ENCODE measurements at places on chromosomes 2 and 18. TPM values are rescaled to one million over a fixed set of nuclear protein-coding genes. Genes with fewer than 3 reads are reported as not detected.

AOX1 gene
- 86.3 TPM for total RNA-seq

BCL2 gene
- total RNA-seq = 2.7 TPM

TMEM247 gene
- not detected for total RNA-seq

SCYGR6 gene
- total RNA-seq = not detected

WDR12 gene
- total RNA-seq = 50.1 TPM

LAMA1 gene
- 67.1 TPM for total RNA-seq

TMEM200C gene
- 0.12 TPM for total RNA-seq

DCDC2C gene
- total RNA-seq = not detected

SLC30A3 gene
- total RNA-seq = 0.87 TPM

KHK gene
- total RNA-seq = 1.2 TPM

HOXD8 gene
- 4.4 TPM for total RNA-seq

PTPRN gene
- total RNA-seq = 58.1 TPM

C2orf15 gene
- total RNA-seq = not detected

CXCR4 gene
- 0.11 TPM for total RNA-seq

GALNT3 gene
- total RNA-seq = 0.87 TPM

LYPD1 gene
- 0.22 TPM for total RNA-seq

AGXT gene
- under 0.01 TPM for total RNA-seq

SKOR2 gene
- total RNA-seq = not detected

STK36 gene
- 24.9 TPM for total RNA-seq

HOXD13 gene
- 7.5 TPM for total RNA-seq

ORC4 gene
- total RNA-seq = 47.0 TPM

DSG1 gene
- total RNA-seq = not detected

BCL11A gene
- total RNA-seq = 0.37 TPM

SLC5A7 gene
- not detected for total RNA-seq

CSRNP3 gene
- 1.9 TPM for total RNA-seq

ITPRIPL1 gene
- 5.1 TPM for total RNA-seq

ACADL gene
- 0.11 TPM for total RNA-seq

R3HDM1 gene
- total RNA-seq = 10.6 TPM

PID1 gene
- 5.7 TPM for total RNA-seq

PRKAG3 gene
- not detected for total RNA-seq

FOXD4L1 gene
- total RNA-seq = 0.12 TPM

SCYGR4 gene
- total RNA-seq = not detected

GTF3C2 gene
- 19.6 TPM for total RNA-seq

AMER3 gene
- not detected for total RNA-seq

CCNT2 gene
- 29.7 TPM for total RNA-seq

ZNF638 gene
- 114 TPM for total RNA-seq

MRO gene
- total RNA-seq = 0.12 TPM

RAPH1 gene
- total RNA-seq = 23.2 TPM

EML6 gene
- 1.1 TPM for total RNA-seq

TRABD2A gene
- 2.5 TPM for total RNA-seq

PROM2 gene
- total RNA-seq = 0.25 TPM

NEDD4L gene
- total RNA-seq = 6.1 TPM

CAPN14 gene
- 0.12 TPM for total RNA-seq
